ENCODE measurements at places on chromosomes 5 and 9. TPM values are rescaled to one million over a fixed set of nuclear protein-coding genes. Genes with fewer than 3 reads are reported as not detected.

DNA sequence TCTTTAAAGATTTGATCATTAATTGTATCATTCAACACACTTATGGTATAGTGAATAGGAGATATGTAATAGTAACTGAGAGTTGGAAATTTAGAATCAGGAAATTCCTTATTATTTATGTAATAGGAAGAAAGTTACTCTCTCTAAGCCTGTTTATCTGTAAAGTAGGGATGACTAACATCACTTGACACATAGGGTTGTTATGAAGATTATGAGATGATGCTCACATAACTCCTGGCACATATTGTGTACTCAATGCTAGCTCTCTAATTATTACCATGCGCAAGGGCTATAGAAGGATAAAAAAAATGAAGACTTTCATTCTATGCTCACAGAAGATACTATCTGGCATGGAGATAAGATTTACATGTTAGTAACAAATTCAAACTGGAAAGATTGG lies 149.9 kb downstream of the ISOC1 start:
- no peak for DNase-seq

DNA sequence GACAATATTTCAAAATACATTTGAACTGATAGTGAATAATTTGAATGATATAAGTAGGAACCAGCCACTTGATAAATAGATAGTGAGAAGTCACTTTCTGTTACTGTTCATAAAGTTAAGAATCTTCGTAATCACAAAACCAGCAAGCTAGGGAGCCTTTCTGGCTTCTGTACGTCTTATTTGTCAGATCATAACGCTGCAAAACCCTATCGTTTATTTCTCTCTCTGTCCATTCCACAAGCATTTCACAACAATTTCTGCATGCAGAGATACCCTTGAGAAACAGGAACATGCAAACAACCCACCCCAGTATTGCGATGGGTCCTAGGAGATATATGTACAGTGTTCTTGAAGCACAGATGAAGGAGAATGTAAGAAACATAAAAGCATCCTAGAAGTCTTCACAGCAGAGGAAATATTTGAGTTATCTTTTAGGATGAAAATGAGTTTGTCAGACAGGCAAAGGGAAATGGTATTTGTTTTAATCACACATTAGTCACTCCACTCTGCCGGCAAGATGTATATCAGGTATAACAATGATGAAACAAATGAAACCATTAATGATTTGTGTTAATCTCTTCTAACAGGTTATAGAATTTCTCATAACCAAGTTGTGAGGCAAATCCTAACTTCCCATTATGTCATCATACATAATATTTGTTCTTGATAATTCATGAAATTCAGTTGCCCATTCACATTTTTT lies 668.7 kb upstream of the FTMT start:
- no peak for DNase-seq

GRCh38 chr5:77798456-77798855 lies 22.3 kb upstream of the TBCA start:
- no peak for DNase-seq

DNA sequence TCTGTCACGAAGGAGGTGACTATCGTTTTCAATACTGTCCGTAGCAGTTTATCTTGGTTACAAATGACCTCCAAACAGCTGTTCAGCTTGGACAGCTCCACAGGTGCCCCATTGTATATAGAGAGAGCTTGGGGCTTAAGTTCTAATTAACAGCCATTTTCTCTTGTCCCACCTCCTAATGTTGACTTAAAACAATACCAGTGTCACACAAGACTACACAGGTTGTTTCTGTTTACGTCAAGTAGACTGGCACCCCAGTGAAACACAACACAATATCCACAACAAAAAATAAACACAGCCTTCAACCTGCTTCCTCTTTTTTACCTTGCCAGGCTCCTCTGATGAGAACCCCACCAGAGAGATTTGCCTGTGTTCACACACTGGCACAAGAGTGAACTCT lies 39.8 kb upstream of the TLE1 start:
- no peak for DNase-seq

DNA sequence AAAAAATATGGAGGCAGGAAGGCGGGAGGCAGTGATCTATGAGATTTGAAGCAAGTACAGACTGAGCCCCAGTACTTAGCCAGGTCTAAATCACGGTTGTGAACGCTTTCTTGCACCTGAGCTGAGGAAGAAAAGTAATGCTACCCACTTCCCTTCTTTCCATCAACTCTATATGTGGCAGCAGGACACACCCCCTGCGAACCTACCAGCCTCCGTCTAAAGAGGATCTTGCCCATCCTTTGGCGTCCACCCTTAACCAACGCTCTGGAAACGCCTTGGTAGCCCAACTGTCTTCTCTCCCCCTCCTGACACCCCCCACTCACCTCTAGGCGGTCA lies 545 bp downstream of the HMGCS1 start:
- DNase-seq = no peak

- DNase-seq = no peak
These were observed 463.1 kb downstream of the DMAC1 start for GRCh38 chr9:7336356-7337065.

GRCh38 chr9:7936163-7936562 lies 136.6 kb upstream of the DMAC1 start:
- no peak for DNase-seq

GRCh38 chr9:92057226-92057625 lies 58.0 kb downstream of the SPTLC1 start:
- DNase-seq = no peak

DNA sequence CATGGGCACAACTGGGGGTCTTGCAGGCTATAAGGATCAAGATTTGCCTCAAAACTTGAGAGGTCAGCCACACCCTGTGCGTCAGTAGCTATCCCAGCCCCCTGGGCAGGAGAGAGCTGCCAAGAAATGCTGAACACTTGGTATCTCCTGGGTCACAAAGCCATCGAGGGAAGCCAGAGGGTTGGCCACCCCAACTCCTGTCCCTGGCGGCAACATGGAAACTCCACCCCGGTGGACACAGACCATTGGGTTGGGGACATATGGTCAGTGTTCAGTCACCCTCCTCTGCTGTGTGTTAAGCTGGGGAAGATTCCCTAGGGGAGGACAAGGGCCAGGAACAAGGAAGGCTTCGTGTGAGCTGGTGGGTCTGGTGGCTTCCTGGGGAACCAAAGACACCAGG lies 140.6 kb downstream of the C5orf15 start:
- no peak for DNase-seq

GRCh38 chr9:129414377-129414992 lies 206.4 kb downstream of the C9orf50 start:
- no peak for DNase-seq

DNA sequence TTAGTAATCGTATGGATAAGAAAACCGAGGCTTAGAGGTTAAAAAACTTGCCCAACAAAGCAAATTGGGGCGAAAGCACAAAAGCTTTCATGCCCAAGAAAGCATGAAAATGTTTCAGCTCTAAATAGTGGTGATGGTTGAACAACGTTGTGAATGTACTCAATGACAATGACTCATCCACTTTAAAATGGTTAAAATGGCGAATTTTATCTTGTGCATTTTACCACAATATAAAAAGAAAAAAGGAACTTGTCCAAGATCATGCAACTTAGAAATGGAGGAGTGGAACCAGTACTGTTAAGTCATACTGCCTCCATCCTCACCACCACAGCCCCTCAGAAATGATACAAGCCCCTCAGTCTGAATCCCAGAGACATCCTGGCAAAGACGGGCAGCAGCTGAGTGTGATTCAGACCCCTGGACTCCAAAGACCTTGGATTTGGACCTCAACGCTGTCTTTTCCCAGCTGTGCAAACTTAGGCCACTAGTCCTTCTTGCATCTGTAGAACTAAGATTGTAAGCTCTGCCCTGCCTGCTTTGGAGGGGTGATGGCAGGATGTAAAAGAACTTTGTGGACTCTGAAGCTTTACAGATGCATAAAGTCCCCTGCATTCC lies 158.4 kb downstream of the GABBR2 start:
- no peak for DNase-seq

DNA sequence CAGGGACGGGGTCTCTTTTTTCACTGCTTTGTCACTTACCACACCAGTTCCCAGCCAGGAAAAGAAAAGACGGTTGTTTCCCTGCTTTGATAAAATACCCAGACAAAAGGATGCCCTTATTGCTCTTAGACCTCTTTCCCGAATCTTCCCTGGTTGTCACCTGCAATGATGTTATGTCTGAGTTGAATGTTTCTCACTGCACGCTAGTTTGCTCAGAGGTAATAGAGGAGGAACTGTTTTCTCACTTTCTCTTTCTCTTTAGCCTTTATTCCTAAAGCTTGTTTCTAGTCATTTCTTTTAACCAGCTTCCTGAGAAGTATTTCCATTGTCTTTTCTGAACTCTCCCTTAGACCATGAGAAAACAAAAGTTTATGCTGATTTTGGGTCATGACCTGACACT lies 32.9 kb downstream of the ACER2 start:
- no peak for DNase-seq

DNA sequence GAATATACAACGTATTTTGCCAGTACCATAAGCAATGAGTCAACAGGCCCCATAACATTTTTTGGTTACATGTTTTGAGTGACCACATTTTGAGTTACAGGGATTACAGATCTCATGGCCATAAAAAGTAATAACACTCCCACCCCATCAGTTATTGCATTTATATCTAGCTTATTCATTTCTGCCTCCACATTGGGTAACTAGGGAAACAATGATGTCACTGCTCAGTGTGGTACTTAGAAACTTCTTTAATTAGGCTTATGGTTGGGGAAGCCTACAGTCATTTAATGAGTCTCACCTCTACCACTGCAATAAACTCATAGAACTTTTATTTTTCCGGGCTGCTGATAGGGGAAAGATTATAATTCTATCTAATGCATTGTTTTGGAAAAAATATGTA lies 39.9 kb upstream of the SMIM15 start:
- no peak for DNase-seq

- DNase-seq = no peak
These were observed 5.1 kb downstream of the SPZ1 start for GRCh38 chr5:80324912-80325311.

DNA sequence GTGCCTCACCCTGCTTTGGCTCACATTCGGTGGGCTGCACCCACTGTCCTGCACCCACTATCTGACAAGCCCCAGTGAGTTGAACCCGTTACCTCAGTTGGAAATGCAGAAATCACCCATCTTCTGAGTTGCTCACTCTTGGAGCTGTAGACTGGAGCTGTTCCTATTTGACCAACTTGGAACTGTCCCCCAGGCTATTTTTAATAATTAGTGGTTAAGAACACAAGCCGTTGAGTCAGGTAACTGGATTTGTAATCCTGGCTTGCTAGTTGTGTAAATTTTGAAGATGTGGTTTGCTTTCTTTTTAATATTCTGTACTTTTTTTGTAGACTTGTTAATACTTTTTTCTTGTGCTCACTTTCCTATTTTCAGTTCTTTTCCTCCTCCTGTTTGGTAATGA lies 81.2 kb downstream of the CNTLN start:
- no peak for DNase-seq

DNA sequence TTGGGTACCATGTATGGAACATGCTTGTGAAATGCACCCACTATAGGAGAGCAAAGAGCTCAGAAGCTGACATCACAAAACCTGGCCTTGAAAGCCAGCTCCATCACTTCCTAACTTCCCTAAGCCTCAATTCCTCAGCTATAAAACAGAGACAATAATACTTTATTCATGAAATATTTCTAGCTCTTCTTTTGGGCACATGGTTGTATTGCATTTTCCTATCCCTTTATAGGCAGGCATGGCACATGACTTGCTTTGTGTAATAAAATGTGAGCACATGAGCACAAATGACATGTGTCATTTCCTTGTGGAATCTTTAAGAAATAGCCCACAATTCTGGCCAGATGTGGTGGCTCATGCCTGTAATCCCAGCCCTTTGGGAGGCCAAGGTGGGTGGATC lies 18.5 kb downstream of the ZNF366 start:
- no peak for DNase-seq

- no peak for DNase-seq
These were observed 20.1 kb downstream of the ISOC1 start for GRCh38 chr5:129114539-129115193.

Gene CDC20B
- total RNA-seq = not detected

Gene MYOZ3
- total RNA-seq = 0.81 TPM

Gene CORO2A
- total RNA-seq = 3.1 TPM

Gene PHYHD1
- total RNA-seq = 36.3 TPM

Gene ROPN1L
- not detected for total RNA-seq

Gene PPP3R2
- total RNA-seq = not detected

Gene SNCB
- total RNA-seq = not detected

Gene FAM81B
- total RNA-seq = not detected

Gene RGS14
- 4.9 TPM for total RNA-seq

Gene C1QTNF2
- 13.8 TPM for total RNA-seq

All from thoracic aorta (tissue), 2 donors.